H9 (cell line): ENCODE measurements at places on chromosomes 11 and 22. TPM values are rescaled to one million over a fixed set of nuclear protein-coding genes. Genes with fewer than 3 reads are reported as not detected.
A peak's percentile ranks its signal among the peaks of the same experiment; 100 is the strongest.

DNA sequence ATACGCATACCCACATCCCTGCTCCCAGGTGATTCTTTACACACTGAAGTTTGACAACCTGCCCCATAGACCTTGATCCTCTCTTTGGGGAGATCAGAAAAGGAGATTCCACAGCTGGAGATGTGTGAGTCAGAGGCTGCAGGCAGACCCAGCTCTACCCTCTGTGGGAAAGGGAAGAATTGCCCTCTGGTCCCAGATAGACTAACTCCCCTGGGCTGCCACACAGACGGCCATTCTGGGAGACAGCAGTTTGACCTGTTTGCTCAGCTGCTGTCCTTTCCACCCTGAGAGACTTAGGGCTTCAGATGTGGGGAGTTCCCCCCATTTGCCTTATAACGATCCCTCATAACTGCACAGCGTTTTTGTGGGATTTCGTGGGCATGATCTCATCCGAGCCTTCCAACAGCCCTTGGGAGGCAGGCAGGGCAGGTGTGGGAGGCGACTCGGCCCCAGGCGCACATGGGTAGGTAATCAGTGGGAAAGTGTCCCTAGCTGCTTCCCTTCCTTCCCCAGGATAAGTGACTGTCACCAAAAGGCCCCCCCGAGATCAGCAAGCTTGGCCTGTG, 14.1 kb downstream of the FAM83F start:
- H3K36me3 ChIP-seq: peaks cover 1% of the 10 kb centered on the region; the same call in 1 of the 2 replicates
- no peak overlapping the region for H3K4me3 ChIP-seq
- H3K27ac ChIP-seq: no peak overlapping the region
- no peaks in the 10 kb centered on the region for H3K27me3 ChIP-seq
- peaks cover 6% of the 10 kb centered on the region for H3K4me1 ChIP-seq

KIRREL3 gene
- 0.09 and 0.17 TPM in 2 replicates for total RNA-seq

DNA sequence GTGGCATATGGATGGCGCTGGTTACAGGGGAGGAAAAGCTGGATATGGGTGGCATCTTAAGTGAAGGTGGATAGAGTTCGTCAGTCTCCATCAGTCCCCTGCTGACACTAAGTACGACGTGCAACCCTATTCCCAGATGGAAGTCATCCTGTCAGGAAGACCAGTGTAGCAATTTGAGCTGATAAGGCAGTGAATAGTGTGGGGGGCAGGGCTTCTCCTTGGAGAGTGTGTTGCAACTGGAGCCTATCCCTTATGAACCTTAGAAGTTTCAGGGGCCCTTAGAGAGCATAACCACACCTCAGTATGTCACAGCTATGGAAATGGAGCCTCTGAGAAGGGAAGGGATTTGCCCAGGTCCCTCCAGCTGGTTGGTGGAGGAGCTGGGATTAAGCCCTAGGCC, 36.1 kb upstream of the ANKK1 start:
- H3K4me1 ChIP-seq: no peaks in the 10 kb centered on the region
- no peak overlapping the region for H3K4me3 ChIP-seq
- no peaks in the 10 kb centered on the region for H3K27me3 ChIP-seq
- H3K27ac ChIP-seq: no peak overlapping the region
- H3K36me3 ChIP-seq: peaks cover 5% of the 10 kb centered on the region
- no peak for DNase-seq

GRCh38 chr11:24820541-24820940, 323.7 kb downstream of the LUZP2 start:
- no peaks in the 10 kb centered on the region for H3K27me3 ChIP-seq
- H3K4me3 ChIP-seq: no peak overlapping the region
- no peak for DNase-seq
- H3K36me3 ChIP-seq: no peaks in the 10 kb centered on the region

TRIM49 gene
- total RNA-seq: not detected in 2 replicates

- H3K4me3 ChIP-seq: no peak overlapping the region
- H3K27me3 ChIP-seq: no peaks in the 10 kb centered on the region
- no peak overlapping the region for H3K27ac ChIP-seq
- no peaks in the 10 kb centered on the region for H3K4me1 ChIP-seq
- no peak for DNase-seq
Observed at GRCh38 chr22:37442135-37442534, 14.9 kb upstream of the ELFN2 start.

GRCh38 chr22:37166675-37167066, 17.0 kb upstream of the IL2RB start:
- H3K27ac ChIP-seq: no peak overlapping the region
- 0 out of 3 replicates have a peak overlapping the region, but pooled peaks have one; percentile 23 for H3K4me3 ChIP-seq
- H3K4me1 ChIP-seq: no peaks in the 10 kb centered on the region

DNA sequence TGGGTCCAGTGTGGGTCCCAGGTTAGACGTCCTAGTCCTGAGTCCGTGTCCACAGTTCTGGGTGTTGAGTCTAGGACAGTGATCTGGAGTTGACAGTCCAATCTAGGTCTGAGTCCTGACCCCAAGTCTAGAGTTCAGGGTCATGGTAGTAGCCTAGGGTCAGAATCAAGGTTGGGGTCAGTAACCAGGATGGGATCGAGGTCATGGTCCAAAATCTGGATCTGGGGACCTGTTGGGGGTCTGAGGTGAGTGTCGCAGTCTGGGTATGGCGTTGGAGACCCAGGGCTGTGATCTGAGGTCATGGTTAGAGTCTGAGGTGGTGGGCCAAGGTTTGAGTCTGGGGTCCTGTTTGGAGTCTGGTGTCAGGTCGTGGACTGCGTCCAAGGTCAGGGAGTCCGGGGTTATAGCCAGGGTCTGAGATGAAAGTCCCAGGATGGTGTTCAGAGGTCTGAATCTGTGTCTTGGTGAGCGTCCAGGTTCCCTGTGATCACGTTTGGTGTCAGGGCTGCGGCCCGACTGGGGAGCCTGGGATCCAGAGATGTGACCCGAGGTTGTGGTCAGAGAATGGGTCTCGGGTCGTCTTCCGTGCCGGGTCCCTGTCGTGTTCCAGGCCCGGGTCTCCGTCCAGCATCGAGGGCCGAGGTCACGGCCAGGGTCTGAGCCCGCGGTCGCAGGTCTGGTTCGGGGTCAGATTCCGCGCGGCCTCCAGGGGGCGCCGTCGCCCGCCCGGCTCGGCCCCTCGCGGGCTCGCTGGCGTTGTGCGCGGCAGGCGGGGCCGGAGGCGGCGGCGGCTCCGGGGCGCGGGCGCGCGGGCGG, 432 bp upstream of the GRK2 start:
- peak; percentile 74 for DNase-seq
- no peaks in the 10 kb centered on the region; the same call in 1 of the 2 replicates for H3K27me3 ChIP-seq
- H3K36me3 ChIP-seq: peaks cover 10% of the 10 kb centered on the region
- H3K4me1 ChIP-seq: peaks cover 7% of the 10 kb centered on the region; the same call in 1 of the 2 replicates

GVQW3 gene
- 4.5 and 4.7 TPM in 2 replicates for total RNA-seq

CADM1 gene
- 11.9 and 12.5 TPM in 2 replicates for total RNA-seq

DNA sequence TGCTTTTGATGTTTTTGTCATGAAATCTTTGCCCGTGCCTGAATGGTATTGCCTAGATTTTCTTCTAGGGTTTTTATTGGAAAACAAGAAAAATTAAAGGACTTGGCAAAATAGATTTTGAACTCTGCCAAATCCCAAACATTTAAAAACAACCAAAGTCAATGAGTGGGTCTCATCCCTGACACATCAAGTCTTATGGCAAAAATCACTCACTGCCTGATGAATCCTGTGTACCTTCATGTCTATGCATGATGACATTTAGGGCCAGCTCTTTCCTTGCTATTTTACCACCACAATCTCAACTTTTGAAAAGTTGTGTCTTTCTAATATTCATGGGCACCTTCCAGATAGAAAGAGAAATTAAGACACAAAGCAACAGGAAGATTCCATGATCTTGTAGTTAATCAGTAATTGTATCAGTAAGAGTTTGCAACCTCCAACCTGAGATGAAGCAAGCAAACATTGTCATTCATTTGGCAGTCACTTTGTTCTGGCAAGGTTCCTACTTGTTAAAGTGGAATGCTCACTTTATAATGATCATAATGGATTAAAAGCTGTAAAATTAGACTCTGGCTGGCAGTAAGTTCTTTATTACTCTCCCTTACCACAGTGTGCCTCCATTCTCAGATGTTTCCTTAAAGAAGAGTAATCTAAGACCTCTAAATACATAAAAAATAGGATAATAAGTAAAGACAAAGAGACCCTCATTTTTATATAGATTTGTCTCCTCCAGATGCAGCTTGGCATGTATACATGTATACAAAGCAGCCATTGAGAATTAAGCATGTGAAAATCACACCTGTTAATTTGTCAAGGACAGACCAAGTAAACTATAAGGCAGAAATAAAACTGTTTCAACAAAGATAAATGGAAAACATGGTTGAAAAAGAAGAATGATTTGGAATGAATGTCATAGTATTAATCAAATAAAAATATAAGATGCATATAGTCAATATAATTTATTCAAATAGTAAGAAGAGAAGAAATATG, 51.6 kb downstream of the ETS1 start:
- peaks cover 9% of the 10 kb centered on the region for H3K4me1 ChIP-seq
- H3K27me3 ChIP-seq: no peaks in the 10 kb centered on the region
- no peak for DNase-seq
- H3K36me3 ChIP-seq: peaks cover 7% of the 10 kb centered on the region; the same call in 1 of the 2 replicates

SMTNL1 gene
- total RNA-seq: 0.18 TPM in 1 of 2 replicates, not detected in the other

MMP13 gene
- total RNA-seq: not detected in 2 replicates

- H3K4me1 ChIP-seq: no peaks in the 10 kb centered on the region; the same call in 1 of the 2 replicates
- DNase-seq: peak; percentile 22
- no peaks in the 10 kb centered on the region for H3K36me3 ChIP-seq
- no peaks in the 10 kb centered on the region for H3K27me3 ChIP-seq
Observed at GRCh38 chr11:1222491-1223345, at the start of gene MUC5B. MUC5B (plus strand) TSS chr11:1223066; CDS start chr11:1223124, 58 bp downstream.

DNA sequence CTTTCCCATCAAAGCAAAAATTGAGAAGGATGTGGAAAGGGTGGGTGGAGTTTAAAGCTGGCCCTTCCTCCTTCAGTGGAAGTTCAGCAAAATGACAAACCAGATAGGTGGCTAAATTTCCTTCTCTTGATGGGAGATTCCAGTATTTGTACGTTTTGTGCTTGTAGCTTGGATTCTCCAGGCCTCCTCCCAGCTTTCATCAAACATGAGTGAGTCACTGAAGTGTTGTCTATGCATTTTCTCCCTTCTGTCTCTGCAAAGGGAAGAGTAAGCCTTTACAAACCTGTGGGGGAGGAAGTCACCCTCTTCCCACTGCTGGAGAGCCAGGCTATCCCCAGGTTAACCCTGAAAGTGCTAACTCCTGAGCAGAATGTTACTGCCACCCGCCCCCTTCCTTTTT, 6.4 kb downstream of the MARK2 start:
- no peak for DNase-seq
- H3K4me1 ChIP-seq: peaks cover 23% of the 10 kb centered on the region
- H3K36me3 ChIP-seq: peaks cover 3% of the 10 kb centered on the region

ARFIP2 gene
- total RNA-seq: 50.4 and 55.1 TPM in 2 replicates

DNA sequence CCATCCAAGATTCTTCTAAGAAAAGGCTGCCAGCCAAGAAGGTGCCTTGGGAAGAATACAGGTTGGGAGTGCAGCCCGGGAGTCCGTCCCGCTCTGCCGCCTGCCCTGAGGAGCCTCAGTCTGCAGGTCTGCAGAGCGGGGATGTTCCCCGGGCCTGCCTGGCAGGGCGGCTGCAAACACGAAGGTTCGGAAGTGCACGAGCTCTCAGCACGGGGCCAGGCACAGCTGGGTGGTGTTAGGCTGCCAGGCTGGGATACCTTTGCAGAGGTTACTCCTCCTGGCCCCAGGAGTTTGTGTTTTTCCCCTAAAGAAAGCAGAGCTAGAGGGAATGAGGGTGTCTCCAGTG, 9.4 kb upstream of the PRR5 start:
- H3K4me3 ChIP-seq: no peak overlapping the region
- no peaks in the 10 kb centered on the region for H3K36me3 ChIP-seq
- H3K27me3 ChIP-seq: no peaks in the 10 kb centered on the region; the same call in 1 of the 2 replicates
- H3K4me1 ChIP-seq: no peaks in the 10 kb centered on the region
- H3K27ac ChIP-seq: no peak overlapping the region

DNA sequence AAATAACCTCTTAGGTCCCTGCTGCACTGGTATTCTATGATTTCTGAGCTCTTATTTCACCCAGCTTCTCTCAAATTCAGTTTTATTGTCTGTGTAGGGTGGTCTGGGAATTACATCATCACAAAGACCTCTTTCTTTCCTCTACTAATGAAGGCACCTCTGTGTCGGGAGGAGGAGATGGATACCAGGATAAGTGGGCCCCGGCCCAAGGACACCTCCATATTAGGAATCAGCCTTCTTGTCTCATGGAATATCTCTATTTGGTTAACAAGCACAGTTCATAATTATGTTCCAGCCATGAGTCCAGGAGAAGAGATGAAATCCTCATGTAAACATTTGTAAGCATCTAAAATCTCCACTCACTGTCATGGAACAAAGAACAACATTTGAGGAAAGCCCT, 9.4 kb downstream of the PARVA start:
- H3K4me3 ChIP-seq: no peak overlapping the region
- H3K36me3 ChIP-seq: no peaks in the 10 kb centered on the region
- H3K4me1 ChIP-seq: no peaks in the 10 kb centered on the region

DNA sequence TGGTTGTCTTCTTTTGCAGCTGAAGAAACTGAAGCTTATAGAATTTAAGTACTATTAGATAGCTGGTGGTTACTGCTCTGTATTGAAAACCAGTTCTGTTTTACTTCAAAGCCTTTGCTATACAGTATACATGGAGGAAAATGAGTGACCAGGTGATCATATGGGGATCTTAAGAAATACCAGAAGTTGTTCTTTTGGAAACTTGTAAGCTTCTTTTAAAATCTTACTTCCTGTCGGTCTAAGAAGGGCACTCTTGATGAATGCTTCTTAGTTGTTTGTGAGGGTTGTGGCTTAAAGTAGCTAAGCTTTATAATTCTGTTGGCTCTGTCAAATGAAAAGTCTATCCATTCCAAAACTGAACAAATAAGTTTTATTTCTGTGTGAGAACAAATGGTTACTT, 55.2 kb downstream of the PDE3B start:
- DNase-seq: no peak
- H3K27ac ChIP-seq: no peak overlapping the region
- no peaks in the 10 kb centered on the region for H3K27me3 ChIP-seq
- no peak overlapping the region for H3K4me3 ChIP-seq
- H3K4me1 ChIP-seq: no peaks in the 10 kb centered on the region

DNA sequence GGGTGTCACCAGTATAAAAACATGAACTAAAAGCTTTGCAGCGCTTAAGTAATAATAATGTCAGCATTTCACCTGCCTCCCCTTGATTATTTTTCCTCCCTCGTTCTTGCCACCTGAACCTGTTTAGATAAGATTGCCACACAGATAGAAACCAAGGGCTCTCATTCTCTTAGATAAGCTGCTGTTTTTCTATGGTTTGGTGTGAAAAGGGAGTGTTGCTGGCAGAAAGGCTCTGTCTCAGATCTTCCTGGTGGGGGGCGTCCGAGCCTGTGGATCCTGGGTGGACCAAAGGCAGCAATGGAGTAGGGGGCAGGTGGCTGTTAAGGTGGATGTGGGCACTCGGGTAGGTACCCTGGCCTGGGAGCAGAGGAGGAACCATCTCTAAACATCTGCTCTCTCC, 147.5 kb downstream of the ST3GAL4 start:
- no peaks in the 10 kb centered on the region for H3K27me3 ChIP-seq
- no peak overlapping the region; the same call in 2 of the 3 replicates for H3K4me3 ChIP-seq
- H3K4me1 ChIP-seq: peaks cover 8% of the 10 kb centered on the region; the same call in 1 of the 2 replicates
- DNase-seq: no peak
- H3K27ac ChIP-seq: no peak overlapping the region

- DNase-seq: no peak
- H3K27ac ChIP-seq: no peak overlapping the region
- no peaks in the 10 kb centered on the region for H3K27me3 ChIP-seq
- no peaks in the 10 kb centered on the region for H3K36me3 ChIP-seq
- no peaks in the 10 kb centered on the region; the same call in 1 of the 2 replicates for H3K4me1 ChIP-seq
Observed at GRCh38 chr11:104328512-104328907, 164.6 kb upstream of the PDGFD start.

GRCh38 chr11:71447791-71448256, 369 bp downstream of the DHCR7 start:
- H3K4me1 ChIP-seq: peaks cover 2% of the 10 kb centered on the region; the same call in 1 of the 2 replicates
- H3K27me3 ChIP-seq: no peaks in the 10 kb centered on the region
- H3K27ac ChIP-seq: no peak overlapping the region
- no peak for DNase-seq

GAL3ST3 gene
- total RNA-seq: 17.2 and 19.8 TPM in 2 replicates
